ENCODE measurements at places on chromosomes 5 and 9.

DNA sequence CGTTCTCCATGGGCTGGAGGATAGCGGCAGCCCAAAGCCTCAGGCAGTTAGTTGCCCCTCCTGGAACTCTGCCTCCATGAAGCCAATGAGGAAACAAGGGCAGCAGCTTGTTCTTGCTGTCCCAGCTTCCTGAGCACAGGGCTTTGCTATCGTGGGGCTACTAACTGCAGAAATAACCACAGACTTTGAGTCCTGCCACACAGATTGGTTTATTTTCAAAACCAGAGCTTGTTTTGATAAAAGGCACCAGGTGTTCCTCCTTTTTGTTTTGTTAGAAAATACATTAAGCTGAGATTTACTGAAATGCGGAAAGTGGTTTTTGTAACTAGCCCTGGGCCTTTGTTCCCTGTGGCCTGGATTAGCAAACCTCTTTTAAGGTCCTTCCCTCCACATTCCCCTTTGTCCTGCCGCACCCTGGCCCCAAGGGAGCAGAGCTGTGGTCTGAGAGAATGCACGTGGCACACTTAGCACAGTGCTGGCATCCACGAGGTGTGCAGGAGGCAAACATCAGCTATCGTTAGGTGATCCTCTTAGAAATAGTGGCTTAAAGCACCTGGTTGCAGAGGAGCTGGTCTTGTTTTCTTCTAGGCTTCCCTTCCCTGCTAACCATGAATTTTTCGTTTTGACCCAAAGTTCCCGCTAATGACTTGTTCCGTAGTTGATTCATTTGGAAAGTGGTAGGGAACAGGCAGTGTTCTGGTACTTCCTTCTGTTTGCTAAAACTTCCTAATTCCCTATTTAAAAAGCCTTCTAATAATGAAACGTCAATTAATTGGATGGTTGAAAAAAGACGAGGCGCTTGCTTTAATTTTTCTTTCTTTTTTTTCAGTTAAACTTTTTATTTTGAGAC lies 21.5 kb downstream of the MVB12B start:
- no peak for DNase-seq

DNA sequence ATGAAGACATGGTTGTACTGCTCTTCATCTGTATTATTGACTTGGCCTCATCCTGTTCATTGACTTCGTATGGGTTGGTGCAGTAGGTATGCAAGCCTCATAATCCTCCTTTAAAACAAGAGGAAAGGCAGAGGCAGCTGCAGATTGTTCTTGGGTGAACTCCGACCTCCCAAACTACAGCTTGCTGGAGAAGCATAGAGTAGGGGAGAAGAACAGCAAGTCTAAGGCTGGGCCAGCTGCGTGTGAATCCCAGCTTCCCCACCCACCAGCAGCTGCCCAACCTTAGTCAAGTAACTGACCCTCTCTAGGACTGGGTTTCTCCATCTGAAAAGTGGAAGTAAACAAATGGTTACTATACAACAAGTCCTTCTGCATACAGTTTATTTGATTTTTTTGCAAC lies 114.5 kb upstream of the WWC1 start:
- no peak for DNase-seq

GRCh38 chr9:122222791-122223190 lies 6.0 kb downstream of the LHX6 start:
- no peak for DNase-seq

- DNase-seq: no peak
Measured at GRCh38 chr5:113162208-113162607, 185.6 kb downstream of the DCP2 start.

DNA sequence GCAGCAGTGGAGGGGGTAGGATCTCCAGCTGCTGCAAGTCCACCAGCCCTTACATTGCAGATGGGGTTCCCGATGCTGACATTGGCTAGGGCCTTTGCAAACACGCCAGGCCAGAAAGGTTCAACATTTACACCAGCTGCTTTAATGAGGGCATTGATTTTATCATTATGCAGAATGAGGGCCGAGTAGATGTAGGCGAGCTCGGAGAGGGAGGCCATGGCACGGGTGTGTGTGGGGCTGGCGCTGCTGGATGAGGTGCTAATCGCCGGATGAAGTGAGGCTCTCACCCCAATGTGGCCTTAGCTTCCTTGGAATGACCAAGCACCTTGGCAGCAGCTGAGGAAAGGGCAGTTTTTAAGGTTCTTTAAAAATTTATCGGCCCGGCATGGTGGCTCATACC lies 27.4 kb downstream of the PHAX start:
- no peak for DNase-seq

DNA sequence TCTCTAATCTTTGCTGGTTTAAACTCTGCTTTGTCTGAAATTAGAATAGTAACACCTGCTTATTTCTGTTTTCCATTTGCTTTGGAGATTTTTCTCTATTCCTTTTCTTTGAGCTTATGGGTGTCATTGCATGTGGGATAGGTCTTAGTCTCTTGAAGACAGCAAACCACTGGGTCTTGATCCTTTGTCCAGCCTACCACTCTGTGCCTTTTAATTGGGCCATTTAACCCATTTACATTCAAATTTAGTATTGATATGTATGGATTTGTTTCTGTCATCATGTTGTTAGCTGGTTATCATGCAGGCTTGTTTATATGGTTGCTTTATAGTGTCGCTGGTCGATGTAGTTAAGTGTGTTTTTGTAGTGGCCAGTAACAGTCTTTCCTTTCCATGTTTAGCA lies 914.7 kb downstream of the MAT2B start:
- DNase-seq: no peak

DNA sequence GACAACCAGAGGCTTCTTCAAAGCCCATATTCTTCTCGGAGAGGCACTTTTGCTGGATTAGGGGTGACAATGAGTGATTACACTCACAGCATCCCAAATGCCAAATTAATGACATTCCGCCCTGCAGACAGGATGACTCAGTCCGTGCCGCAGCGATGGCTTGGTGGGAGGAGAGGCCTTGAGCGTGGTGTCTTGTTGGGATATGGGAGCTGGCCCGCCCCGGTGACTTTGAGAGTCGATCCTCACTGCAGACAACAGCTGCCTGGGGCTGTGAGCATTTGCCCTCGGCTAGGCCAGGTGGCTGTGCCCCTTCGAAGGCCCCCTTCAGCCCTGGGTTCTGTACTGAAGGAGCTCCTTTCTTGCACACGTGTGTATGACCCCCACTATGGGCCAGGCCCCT lies 29.8 kb downstream of the OLFM1 start:
- DNase-seq: no peak

- no peak for DNase-seq
Measured at GRCh38 chr5:90495146-90495545, 20.5 kb downstream of the POLR3G start.

- no peak for DNase-seq
Measured at GRCh38 chr9:34686231-34686630, 4.8 kb downstream of the CCL19 start.
